ENCODE measurements at places on chromosomes 11 and 22. TPM values are rescaled to one million over a fixed set of nuclear protein-coding genes. Genes with fewer than 3 reads are reported as not detected.

CNGA4 gene
- 0.25 TPM for total RNA-seq

PRR33 gene
- total RNA-seq: not detected

FOLH1 gene
- total RNA-seq: 1.7 TPM

ZP1 gene
- total RNA-seq: not detected

SOX6 gene
- 23.6 TPM for total RNA-seq

CFAP300 gene
- 2.2 TPM for total RNA-seq

NNMT gene
- total RNA-seq: not detected

HEPN1 gene
- total RNA-seq: not detected

BATF2 gene
- not detected for total RNA-seq

KCNQ1 gene
- 0.49 TPM for total RNA-seq

TPBGL gene
- total RNA-seq: not detected

KIAA0930 gene
- 42.0 TPM for total RNA-seq

ACTN3 gene
- total RNA-seq: not detected

OR8K1 gene
- total RNA-seq: not detected

PGM2L1 gene
- total RNA-seq: 193 TPM

OSBP2 gene
- total RNA-seq: 15.0 TPM

CYB561A3 gene
- 4.2 TPM for total RNA-seq

PANX3 gene
- total RNA-seq: 0.25 TPM

SPDYC gene
- not detected for total RNA-seq

CNTF gene
- total RNA-seq: 1.2 TPM

SMTNL1 gene
- not detected for total RNA-seq

GAL3ST3 gene
- 10.3 TPM for total RNA-seq

SYT8 gene
- not detected for total RNA-seq

TPCN2 gene
- total RNA-seq: 5.2 TPM

OR6A2 gene
- 0.49 TPM for total RNA-seq

SAA4 gene
- total RNA-seq: not detected

GAS2 gene
- total RNA-seq: 6.6 TPM

ZNF280B gene
- 3.9 TPM for total RNA-seq

OR52I2 gene
- not detected for total RNA-seq

KCTD14 gene
- total RNA-seq: 1.5 TPM

PKDREJ gene
- under 0.01 TPM for total RNA-seq

NRGN gene
- total RNA-seq: 1.5 TPM

AIFM3 gene
- 2.5 TPM for total RNA-seq

BRSK2 gene
- total RNA-seq: 31.7 TPM

TMEM45B gene
- total RNA-seq: 1.5 TPM
